ENCODE measurements at places on chromosomes 12 and 14.

GRCh38 chr12:99996095-99996494 lies 11.4 kb upstream of the ANKS1B start:
- DNase-seq: no peak

DNA sequence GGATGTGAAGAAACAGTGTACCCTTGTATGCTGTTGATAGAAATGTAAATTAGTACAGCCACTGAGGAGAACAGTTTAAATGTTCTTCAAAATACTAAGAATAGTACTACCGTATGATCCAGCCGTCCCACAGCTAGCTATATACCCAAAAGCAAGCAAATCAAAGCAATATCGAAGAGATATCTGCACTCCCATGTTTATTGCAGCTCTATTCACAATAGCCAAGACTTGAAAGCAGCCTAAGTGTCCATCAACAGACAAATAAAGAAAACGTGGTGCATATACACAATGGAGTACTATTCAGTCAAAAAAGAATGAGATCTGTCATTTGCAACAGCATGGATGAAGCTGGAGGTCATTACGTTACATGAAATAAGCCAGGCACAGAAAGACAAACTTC lies 88.5 kb upstream of the SLC38A4 start:
- DNase-seq: no peak

DNA sequence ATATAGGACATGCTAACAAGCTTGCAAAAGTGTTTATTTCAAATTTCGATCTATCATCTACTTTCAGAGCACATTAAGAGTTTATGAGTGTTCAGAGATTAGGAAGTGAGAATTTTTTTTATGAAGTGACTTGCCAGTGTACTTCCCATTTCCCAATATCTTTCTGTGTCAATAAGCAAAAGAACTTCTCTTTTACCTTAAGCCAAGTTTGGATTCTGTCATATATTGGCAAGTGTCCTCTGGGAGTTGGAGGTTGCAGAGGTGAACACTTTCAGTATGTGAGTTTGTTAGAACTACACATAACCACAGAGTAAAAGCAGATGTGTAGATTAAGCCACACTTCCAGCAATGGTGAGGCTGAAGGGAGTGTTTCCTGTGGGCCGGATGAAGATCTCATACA lies 16.6 kb upstream of the KLRF1 start:
- DNase-seq: no peak

DNA sequence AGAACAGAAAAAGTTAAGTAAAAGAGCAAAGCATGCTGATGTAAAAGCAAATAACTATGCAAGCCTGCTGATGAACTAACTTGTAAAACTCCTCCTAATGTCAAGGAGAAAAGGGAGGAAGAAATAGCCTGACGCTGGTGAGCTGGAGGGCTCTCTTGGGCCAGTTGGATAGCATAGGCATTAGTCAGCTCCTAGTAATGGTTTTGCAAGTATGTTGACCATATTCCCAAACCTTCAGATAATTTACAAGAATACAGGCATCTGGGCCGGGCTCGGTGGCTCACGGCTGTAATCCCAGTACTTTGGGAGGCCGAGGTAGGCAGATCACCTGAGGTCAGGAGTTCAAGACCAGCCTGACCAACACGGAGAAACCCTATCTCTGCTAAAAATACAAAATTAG lies 871.4 kb downstream of the C12orf50 start:
- DNase-seq: peak; percentile 96

GRCh38 chr12:52149651-52150241 lies 42.1 kb downstream of the KRT80 start:
- DNase-seq: peak; percentile 50

DNA sequence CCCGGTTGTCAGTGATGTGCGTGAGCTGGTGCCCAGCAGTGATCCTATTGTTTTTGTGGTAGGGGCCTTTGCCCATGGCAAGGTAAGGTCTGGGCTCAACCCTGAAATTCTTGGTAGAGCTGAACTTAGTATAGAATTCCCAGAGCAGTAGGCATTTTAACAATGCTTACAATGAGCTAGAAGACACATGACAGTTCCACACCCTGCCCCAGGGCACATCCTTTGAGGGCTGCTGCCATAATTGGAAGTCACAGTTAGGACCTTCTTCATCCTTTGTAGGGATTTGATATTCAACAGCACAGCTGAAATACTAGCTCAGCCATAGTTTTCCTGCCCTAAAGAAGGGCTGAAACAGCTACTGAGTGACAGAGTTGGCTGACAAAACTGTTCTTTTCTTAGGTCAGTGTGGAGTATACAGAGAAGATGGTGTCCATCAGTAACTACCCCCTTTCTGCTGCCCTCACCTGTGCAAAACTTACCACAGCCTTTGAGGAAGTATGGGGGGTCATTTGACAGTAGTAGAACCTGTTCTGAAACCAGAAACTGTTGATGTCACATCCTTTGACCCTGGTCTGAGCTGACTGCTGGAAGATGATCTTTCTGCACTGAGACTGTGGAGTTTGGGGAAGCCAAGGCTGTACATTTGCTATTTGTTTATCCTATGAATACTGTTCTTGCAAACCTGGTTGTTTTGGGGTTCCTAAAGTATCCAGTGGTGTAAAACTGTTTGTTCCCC lies 4.8 kb downstream of the EMG1 start:
- DNase-seq: no peak

- DNase-seq: no peak
Measured at GRCh38 chr12:87758271-87758670, 270.9 kb downstream of the C12orf50 start.

GRCh38 chr12:121637231-121637914 lies 11.0 kb downstream of the ORAI1 start:
- DNase-seq: no peak

DNA sequence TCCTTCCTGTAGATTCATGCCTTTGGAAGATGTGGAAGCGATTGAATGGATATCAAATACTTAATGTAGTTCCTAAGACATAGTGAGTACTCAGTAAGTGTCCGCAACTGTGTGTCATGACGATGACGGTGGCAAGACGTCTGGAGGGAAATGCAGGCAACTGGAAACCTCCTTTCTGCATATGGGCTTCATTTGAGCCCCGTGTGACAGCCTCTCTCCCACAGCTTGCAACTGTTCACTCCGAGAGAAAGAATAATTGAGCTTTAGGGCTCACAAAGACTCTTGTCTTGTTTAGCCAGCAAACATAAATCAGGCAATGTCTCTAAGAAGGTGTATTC lies 6.9 kb downstream of the CFAP251 start:
- peak; percentile 83 for DNase-seq

GRCh38 chr12:47307680-47308399 lies 228.1 kb upstream of the AMIGO2 start:
- DNase-seq: peak; percentile 81
